ENCODE measurements at places on chromosomes 6 and 20. TPM values are rescaled to one million over a fixed set of nuclear protein-coding genes. Genes with fewer than 3 reads are reported as not detected.

Gene MEP1A
- total RNA-seq = 8.1 TPM

DNA sequence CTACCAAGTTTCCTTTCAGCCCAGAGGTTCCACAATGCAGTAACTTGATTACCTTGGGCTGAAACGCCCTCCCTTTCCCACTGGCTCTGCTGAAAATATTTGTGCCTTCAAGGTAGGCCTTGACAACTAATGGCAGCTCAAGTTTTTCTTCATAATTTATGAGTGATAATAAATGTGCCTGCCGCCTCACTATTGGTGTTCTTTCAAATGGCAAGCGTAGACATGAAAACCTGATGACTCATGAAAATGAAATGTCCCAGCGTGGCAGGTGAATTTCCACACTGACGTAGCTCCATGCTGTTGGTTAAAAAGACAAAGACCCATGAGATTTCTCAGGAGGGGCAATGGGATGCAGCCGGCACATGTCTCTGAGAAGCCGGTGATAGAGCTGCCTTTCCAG lies 107.2 kb upstream of the GGTLC1 start:
- peak; percentile 59 for DNase-seq

DNA sequence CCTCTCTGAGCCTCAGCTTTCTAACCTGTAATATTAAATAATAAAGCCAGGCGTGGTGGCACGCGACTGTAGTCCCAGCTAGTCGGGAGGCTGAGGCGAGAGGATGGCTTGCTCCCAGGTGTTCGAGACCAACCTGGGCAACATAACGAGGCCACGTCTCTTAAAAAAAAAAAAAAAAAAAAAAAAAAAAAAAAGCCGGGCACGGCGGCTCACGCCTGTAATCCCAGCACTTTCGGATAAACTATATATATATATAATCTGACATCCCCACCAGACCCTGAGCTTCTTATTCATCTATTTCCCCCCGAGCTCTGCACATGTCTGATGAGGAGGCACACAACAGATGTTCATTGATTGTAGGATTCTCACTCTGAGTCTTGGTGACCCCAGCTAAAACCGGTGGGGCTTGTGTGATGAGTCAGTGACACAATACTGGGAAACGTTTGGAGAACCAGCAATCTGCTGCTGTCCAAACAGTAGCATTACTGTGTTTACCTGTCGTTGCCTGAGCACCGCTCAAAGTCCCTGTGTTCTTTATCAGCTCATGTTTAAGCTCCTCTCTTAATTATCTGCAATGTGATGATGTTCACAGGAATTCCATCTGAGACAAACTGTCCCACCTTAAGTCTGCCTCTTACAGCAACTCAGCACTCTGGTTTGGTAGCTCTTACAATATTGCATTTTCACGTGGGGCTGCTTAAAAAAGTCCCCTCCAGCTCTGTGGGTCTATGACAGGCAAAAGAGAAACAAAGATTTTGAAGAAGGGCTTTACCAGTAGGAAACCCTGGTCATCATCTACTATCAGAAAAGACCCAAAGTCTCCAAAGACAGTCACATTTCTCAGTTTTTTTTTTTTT lies 1.0 kb upstream of the SPATA2 start:
- peak; percentile 99 for DNase-seq

DNA sequence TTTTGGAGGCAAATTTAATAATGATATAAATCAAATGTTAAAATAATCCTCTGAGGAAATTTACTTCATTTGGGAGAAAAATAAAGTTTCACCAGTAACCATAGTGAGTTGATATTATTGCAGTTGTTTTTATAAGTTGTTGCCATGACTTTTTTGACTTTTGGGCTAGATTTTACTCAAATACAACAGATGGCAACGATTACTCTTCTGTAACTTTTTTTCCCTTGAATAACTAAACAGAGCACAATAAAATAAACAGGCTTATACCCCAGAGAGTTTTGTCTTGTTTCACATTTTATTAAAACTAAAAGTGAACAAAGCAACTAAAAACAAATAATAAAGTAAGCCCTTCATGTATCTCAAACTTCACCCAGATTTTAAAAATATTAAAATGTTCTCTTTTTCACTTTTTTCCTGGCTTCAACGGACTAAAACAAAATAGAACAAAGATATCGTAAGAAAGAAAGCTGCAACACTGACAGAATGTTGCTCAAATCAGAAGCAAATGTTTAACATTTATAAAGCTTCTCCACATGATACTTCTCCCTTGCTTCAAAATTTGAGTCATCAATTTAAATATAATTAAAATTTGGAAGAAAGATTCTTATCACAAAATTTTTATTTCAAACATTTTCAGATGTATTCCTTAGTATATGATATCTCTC lies 42.5 kb upstream of the BMP5 start:
- DNase-seq = no peak

GRCh38 chr20:13180986-13181889 lies 39.8 kb upstream of the ISM1 start:
- peak; percentile 10 for DNase-seq

- no peak for DNase-seq
These were observed 57.6 kb downstream of the PSMG4 start for GRCh38 chr6:3316331-3316730.

DNA sequence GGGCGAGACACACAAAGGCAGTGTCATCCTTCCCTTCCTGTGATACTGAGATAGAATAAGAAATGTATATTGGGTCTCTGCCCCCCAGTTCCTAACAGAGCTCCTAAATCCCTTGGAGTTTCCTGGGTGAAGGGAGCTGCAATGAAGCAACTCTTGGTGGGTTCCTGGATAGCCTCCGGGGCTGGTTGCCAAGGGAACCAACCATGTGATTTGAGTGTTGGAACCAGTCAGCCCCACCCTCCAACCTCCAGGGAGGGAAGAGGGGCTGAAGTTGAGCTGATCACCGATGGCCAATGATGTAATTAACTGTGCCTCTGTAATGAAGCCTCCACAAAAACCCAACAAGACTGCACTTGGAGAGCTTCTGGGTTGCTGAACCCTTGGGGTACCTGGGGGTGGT lies 116.6 kb downstream of the SLC22A3 start:
- no peak for DNase-seq

DNA sequence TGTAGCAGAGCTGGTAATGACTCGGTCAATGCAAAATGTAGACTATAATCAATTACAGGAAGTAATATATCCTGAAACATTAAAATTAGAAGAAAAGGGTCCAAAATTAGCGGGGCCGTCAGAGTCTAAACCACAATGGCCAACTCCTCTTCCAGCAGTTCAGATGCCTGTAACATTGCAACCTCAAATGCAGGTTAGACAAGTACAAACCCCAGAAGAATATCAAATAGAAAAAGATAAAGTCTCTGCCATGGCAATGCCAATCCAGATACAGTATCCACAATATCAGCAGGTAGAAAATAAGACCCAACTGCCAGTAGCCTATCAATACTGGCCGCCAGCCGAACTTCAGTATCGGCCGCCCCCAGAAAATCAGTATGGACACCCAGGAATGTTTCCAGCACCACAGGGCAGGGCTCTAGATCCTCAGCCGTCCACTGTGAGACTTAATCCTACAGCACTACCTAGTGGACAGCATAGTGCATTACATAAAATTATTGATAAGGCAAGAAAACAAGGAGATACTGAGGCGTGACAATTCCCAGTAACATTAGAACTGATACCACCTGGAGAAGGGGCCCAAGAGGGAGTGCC lies 158.4 kb downstream of the GPX5 start:
- peak; percentile 65 for DNase-seq

GRCh38 chr6:93423542-93423941 lies 4.2 kb upstream of the EPHA7 start:
- peak; percentile 66 for DNase-seq

DNA sequence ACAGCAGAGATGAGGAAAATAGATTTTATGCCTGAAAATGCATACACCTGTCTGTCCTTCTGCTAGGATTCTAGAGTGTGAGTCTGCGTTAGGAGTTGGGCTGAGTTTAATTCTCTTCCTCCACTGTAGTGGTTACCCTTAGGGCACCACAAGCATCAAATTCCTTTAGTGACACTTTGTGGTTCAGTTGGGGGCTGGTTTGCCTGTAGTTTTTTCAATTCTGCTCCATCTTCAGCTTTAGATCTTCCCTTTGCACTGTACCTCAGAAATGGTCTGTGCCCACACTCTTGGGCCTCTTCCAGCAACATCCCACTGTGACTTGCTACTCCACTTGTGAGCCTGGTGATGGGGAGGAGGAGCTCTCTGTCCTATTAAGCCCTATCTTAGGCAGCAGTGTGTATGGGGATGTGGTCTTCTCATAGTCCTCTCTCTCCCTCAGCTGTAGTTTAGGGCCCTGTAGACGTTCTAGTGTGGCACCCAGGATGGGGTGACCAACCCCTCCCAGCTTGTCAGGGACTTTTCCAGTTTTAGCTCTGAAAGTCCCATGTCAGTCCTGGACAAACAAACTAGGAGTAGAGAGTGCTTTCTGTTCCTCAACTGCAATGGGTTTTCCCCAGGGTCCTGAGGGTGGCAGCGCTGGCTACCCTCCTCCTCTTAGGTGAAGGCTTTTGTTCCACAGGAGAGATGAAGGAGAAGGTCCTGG lies 19.7 kb upstream of the OGFRL1 start:
- no peak for DNase-seq

Measured in Caco-2 (cell line).